ENCODE measurements at places on chromosomes 12 and 14.

DNA sequence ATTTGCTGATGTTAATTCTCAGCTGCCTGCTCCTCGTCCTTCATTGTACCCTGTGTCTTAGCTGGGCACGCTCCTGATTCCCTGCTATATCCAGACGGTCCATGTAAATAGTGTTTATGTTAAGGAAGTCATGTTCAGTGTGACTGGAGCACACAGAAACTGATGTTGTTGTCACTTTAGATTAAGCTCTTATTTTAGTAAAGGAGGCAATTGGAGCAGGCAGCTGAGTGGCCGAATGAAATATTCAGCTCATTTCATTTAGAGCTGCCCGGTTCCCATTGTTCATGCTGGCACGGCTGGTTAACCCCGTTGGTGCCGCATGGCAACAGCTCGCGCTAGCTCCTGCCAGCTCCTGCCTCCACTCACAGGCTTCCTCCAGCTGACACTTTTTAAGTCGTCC, 446.8 kb upstream of the SOX5 start:
- DNase-seq: no peak

- no peak for DNase-seq
These were observed 72.6 kb upstream of the NCOR2 start for GRCh38 chr12:124640056-124640455.

GRCh38 chr12:109885616-109886015, 5.3 kb upstream of the GLTP start:
- DNase-seq: no peak

GRCh38 chr12:93237235-93237915, 140.3 kb upstream of the NUDT4 start:
- DNase-seq: no peak

DNA sequence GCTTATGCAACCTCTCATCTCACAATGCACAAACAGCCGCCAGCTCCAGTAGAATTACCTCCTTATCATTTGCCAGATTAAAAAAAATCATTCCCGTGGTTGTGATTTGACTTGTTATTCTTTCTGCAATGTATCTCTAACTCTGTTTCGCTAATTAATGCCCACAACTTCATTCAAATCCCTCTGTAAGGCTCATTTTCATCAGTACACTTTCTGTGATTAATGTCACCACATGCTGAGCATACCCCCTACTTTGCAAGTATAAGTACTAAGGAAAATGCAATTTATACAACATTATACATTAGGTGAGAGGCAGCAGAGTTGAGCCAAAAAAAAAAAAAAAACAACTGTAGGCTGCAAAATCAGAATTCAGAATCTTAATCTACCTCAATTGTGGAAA, 166.0 kb downstream of the FSCB start:
- no peak for DNase-seq

DNA sequence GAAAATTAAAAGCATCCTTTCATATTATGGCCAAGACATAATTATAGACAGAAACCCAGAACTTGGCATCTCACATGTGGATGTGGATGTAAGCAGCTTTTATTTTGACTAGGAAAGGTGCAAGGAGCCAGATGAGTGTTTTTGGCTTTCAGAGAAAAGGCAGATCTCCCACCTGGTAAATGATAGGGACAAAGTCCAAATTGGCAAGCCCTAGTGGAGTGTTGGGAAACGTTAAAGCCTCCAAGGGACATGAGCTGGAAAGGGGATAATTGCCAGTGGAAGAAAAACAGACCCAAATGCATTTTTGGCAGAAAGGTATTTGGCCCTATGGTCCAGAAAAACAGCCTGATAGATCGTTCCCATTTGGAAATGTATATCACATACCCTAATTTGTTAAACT, 60.1 kb downstream of the KLHL28 start:
- DNase-seq: no peak

- DNase-seq: no peak
These were observed 10.9 kb downstream of the AACS start for GRCh38 chr12:125076103-125076502.

DNA sequence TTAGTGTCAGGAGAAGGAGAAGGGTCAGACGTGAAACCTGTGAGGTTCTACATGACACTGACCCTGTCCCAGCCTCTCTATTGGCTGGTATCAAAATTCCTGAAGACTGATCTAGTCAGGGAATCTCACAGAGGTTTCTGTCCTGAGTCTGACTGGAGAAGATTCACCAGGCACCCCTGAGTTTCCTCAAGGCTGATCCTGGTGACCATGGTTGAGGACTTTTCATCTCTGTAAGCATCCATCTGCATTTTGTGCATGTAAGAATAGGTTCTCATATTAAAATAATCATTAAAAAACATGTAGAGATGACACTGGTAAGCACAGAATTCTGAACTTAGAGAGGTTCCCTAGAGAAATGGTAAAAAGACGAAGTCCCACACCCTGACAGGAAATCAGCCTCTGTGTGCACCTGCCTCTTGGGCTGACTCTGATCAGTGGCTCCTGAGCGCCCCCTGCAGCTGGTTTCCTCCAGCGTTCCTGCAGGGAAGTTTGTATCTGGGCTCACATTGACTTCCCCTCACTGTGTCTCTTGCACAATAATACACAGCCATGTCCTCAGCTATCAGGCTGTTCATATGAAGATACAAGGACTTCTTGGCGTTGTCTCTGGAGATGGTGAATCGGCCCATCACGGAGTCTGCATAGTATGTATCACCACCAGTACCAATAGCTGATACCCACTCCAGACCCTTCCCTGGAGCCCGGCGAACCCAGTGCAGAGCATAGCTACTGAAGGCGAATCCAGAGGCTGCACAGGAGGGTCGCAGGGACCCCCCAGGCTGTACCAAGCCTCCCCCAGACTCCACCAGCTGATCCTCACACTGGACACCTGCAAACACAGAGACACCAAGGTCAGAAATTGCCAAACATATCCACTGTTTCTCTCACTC, 991.9 kb downstream of the TMEM121 start:
- peak; percentile 75 for DNase-seq

DNA sequence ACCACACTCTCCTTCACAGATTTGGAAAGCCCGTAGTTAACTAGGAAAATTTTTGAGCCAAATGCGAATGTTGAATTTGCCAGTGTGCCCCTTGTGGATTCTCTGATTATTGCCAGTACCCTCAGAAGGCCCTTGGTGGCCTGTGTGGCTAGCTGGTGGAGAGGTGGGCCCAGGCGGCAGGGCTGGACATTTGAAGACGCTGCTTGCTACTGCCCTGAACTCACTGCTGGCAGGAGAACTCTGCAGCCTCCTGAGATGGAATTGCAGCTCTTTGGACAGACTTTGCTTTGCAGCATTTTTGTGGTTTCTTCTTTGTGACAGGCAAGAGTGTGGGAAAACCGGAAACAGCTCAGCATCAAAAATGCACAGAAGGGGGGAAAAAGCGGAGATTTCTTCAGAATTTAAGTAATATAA, 97.6 kb downstream of the TGFB3 start:
- no peak for DNase-seq

GRCh38 chr12:100476013-100476751, 2.5 kb downstream of the NR1H4 start:
- no peak for DNase-seq

GRCh38 chr14:71579331-71579730, 352.9 kb upstream of the RGS6 start:
- DNase-seq: no peak

DNA sequence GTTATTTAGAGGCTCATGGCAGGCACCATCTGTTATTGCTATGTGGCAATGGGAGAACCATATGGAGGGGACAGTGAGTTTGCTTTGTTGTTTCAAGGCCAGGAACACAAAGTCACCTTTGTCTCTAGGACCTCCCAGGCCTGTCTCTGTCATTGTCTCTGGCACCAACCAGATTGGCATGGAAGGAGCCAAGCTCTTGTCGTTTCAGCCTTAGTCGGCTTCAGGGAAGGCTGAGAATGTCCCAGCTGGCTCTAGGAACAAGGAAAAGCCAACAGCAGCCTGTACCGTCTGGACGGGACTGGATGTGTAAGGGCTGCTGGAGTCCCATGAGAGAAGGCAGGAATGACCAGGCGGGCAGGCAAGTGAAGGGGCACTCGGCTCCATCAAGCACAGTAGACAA, 29.2 kb downstream of the RPH3A start:
- no peak for DNase-seq

DNA sequence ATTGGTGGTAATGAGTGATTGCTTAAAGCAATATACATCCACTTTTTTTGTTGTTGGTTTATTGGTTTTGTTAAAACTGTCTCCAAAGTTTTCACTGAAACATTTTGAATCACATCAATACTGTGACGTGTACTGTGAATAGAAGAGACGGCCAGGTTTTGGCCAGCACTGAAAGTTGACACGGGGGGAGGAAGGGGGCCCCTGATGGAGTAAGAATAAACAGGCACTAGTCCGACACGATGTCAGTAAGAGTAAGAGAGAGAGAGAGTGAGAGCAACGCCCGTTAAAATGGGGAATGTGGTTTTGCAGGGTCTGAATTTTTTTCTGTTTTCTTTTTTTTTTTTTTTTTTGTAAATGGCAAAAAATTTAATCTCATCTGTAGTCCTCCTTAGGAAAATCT, 14.7 kb downstream of the PEBP1 start:
- DNase-seq: no peak

DNA sequence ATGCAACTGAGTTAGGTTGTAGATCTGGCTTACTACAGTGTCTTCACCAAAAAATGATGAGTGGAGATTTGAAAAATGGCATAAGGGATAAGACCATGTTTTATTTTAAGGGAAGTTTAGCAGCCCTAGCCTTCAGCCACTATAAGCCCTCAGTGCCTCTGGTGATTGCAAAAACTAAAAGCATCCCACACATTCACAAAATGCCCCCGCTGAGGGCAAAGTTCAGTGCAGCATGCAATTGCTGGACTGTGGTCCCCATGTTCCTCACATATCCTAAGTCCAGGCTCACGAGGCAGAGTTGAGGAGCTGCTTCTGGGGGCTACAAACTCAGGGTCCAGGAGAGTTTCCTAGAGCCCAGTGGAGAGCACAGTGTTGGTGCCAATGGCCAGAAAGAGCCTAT, 29.6 kb upstream of the NCOR2 start:
- DNase-seq: no peak

DNA sequence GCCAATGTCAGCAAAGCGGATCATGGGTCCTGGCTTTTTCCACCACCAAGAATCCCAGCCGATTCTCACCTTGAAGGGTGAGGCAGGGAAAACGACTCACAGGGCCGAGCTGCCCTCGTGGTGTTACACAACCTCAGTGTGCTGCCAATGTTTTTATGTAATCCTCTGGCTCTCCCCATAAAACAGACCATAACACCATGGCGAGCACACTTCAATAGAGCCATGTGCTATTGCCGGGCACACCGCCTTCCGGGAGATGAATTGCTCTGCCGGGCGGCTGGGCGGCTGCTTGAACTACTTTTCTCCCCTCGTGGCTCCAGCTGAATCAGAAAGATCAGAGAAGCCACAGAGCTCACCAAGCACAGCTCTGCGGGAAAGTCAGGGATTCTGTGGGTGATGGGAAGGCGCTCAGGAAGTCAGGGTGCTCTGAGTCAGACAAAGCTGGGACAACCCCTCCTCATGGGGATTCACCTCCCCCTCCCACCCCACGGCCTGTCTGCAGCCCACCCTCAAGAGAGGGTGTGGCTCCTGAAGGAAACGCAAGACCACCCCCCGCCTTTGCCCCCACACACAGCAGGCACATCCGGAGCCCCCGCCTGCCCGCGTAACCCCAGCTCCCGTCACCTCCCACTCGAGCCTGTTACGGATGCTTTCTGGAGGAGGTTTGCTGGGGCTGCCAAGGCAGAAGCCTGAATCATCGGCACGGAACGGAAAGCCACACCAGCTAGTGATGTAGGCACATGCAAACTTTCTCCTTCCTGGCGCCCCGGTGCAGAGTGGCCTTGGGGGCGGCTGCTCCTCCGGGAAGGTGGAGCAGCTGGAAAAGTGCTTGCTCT, 1.8 kb downstream of the GALNT9 start:
- DNase-seq: peak; percentile 30

GRCh38 chr14:94022532-94023411, 3.4 kb upstream of the OTUB2 start:
- DNase-seq: no peak

DNA sequence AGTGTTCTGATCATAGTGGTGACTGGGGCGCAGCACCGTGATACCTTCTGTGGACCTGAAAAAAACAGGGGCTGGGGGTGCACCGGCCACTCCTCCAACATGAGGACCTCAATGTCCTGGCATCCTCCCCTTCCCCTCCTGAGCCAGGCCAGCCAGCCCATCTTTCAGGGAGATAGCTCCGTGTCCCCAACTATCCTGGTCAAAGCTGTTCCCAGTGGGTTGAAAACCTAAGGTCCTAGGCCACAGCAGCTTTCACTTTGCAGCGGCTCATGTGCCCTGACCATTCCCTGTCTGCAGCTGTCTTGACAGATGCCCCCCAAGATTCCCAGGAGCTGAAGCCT, 75.7 kb downstream of the BCL11B start:
- no peak for DNase-seq

DNA sequence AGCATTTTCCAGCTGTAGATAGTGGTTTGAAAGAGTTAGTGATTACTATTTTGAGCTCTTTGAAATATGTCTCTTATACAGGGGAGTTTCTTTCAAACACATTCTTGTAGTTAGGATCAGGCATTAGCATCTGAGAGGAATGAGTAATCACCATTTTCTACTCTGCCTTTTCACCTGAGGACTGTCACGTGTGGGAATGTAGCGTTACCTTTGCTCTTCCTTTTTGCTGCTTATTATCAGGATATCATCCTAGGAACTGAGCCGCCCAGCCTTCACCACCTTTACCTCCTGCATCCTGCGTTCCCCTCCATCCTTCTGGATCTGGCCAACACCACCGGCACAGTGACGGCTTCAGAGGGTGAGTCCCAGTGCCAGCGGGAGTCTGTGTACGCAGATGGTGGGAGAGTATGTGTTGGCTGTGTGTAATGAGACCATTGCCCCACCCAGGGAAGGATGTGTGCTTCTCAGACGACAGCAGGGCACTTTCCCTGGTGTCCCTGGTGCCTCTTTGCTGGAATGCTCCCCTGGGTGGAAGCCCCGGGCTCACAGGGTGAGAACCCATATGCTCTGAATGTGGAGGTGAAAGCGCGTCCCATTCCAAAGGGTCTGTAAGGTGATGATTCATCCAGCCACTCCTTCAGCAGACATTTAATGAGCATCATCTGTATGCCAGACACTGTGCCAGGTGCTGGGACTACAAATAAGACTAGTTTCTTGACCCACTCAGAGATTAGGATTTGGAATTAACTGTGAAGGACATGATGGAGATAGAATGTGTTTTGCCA, 27.5 kb downstream of the GSG1 start:
- no peak for DNase-seq

DNA sequence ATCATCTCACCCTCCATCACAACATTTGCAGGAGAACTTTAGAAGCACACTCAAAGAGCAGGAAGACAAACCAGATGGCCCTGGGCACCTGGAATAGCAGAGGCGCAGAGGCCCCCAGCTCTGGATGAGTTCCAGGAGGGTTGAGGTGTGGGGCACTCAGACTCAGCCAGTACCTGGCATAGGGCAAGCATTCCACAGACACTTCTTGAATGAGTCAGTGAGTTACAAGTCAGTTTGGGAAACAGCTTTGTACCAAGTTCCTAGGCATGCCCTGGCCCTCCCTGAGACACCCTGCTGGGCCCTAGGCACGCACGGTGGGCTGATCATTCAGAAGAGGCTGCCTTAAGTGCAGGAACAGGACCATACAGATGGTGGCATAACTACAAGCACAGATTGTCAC, 54.3 kb downstream of the MAP3K9 start:
- DNase-seq: no peak

GRCh38 chr14:54698501-54698900, 131.6 kb downstream of the SAMD4A start:
- no peak for DNase-seq
